H1 (cell line): ENCODE measurements at places on chromosomes 6 and 20. TPM values are rescaled to one million over a fixed set of nuclear protein-coding genes. Genes with fewer than 3 reads are reported as not detected.

The SLX4IP gene
- 8.7 and 9.4 TPM in 2 replicates for total RNA-seq

The ATP9A gene
- 6.4 and 7.7 TPM in 2 replicates for total RNA-seq

The NKX2-2 gene
- total RNA-seq, result not detected in 2 replicates

The MYO6 gene
- 18.2 and 21.9 TPM in 2 replicates for total RNA-seq

The PCSK2 gene
- 1.9 and 2.1 TPM in 2 replicates for total RNA-seq

The SCRT2 gene
- 0.27 and 0.34 TPM in 2 replicates for total RNA-seq

The OTOR gene
- total RNA-seq, result not detected in 2 replicates

The LCA5 gene
- 3.6 TPM in 2 replicates for total RNA-seq

The FAXC gene
- total RNA-seq, result 25.6 and 29.8 TPM in 2 replicates

- DNase-seq, result no peak
These were observed 948.0 kb upstream of the EPHA7 start for GRCh38 chr6:94367316-94367715.

GRCh38 chr20:90651-91050 lies 3.2 kb downstream of the DEFB125 start:
- DNase-seq, result no peak

- no peak for DNase-seq
These were observed 80.3 kb downstream of the GJA1 start for GRCh38 chr6:121515630-121516265.

- DNase-seq, result no peak
These were observed 37.7 kb downstream of the HECA start for GRCh38 chr6:139172567-139172966.

DNA sequence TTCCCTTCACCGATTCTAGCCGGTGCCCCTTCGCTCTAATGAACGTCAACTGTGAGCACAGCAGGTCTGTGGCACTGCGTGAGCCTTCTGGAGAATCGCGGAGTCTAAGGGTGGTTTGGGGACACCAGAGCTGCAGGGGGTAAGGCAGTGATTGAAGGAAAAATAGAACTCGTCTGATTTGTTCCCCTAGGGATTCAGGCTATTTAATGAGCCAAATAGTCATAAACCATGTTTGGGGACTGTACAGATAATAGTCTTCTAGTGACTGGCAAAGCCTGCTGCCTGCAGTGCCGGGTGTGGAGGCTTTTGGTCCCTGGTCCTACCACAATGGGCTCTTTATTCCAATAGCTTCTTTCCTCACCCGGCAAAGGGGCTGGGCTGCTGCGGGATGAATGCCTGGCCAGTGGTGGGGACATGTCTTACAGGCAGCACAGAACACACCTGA lies 11.1 kb upstream of the NTSR1 start:
- DNase-seq, result no peak

DNA sequence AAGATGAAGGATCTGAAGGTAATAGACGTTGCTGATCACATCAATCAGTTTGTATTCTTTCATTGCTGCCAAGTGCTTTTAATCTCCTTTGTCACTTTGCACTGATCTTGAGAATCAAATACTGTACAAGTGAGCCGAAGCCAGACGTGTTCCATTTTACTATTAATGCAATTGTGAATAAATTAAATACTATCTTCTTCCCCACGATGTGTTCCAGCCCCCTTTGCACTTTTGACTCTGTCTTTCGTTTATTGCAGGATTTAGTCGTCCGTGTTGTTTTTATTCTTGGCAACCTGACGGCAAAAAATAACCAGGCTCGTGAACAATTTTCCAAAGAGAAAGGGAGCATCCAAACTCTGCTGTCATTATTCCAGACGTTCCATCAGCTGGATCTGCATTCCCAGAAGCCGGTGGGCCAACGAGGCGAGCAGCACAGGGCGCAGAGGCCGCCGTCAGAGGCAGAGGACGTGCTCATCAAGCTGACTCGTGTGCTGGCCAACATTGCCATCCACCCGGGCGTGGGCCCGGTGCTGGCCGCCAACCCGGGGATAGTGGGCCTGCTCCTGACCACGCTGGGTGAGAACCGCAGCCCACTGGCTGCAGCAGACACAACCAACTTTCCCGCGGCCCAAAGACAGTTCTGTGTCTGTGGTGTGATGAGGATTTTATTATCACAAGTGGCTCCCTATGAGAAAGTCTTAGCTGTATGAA lies 104.7 kb downstream of the ARMC2 start:
- no peak for DNase-seq

GRCh38 chr6:150541576-150541975 lies 58.1 kb upstream of the PLEKHG1 start:
- DNase-seq, result no peak

DNA sequence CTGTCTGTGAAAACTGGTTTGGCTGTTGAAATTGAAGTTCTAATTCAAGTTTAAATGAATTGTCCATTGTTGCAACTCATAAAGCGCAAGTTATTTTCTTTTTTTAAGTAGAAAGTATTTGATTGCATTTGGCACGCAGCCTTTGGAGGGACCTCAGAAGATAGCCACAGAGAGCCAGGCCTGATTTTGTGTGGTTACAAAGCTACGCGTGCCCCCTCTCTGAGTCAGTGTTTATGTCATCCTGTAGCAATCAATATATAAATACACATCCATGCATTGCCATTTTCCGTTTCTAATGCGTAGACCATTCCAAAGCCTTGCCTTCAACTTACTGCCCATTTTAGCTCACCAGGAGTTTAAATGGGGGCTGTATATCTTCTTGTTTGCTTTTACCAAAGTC lies 173.2 kb downstream of the TMEM242 start:
- DNase-seq, result no peak

- no peak for DNase-seq
These were observed 95.7 kb downstream of the SMLR1 start for GRCh38 chr6:130922922-130923321.

- DNase-seq, result no peak
These were observed 558 bp upstream of the CCDC167 start for GRCh38 chr6:37500294-37500608.

GRCh38 chr20:51697096-51697826 lies 70.9 kb downstream of the ATP9A start:
- DNase-seq, result no peak

GRCh38 chr6:21109391-21110178 lies 484.0 kb upstream of the SOX4 start:
- DNase-seq, result no peak

- no peak for DNase-seq
These were observed 1.8 kb downstream of the WDR46 start for GRCh38 chr6:33286946-33287914.

- DNase-seq, result no peak
These were observed 1.2 kb downstream of the CPXM1 start for GRCh38 chr20:2799271-2799670.

DNA sequence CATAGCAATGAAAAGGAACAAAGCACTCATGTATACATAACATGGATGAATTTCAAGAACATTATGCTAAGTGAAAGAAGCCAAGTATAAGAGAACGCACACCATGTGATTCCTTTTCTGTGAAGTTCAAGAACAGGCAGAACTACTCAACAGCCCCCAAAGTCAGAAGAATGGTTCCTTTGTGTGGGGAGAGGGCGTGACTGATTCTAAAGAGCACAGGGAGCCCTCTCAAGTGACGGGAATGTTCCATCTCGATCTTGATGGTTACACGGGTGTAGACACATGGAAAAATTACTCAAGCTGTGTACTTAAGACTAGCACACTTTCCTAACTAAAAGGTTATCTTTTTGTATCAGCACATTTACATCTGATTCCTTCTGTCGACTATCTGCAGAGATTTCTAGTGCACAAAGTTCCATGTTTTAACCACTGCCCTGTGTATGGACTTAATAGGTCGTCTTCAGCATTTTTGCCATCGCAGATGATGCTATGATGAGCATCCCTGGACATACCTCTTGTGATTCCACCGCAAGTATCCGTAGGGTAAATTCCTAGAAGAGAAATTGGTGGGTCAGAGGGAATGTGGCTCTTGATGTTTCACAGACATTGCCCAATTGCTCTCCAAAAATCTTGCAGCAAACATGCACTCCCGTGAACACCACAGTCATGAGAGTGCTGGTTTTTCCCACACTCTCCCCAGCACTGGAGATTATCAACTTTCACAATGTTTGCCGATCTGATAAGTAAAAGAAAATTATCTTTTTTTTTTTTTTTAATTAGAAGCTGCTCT lies 279.3 kb downstream of the BMP7 start:
- DNase-seq, result no peak

GRCh38 chr6:125985979-125986300 lies 400 bp upstream of the TRMT11 start:
- DNase-seq, result no peak

DNA sequence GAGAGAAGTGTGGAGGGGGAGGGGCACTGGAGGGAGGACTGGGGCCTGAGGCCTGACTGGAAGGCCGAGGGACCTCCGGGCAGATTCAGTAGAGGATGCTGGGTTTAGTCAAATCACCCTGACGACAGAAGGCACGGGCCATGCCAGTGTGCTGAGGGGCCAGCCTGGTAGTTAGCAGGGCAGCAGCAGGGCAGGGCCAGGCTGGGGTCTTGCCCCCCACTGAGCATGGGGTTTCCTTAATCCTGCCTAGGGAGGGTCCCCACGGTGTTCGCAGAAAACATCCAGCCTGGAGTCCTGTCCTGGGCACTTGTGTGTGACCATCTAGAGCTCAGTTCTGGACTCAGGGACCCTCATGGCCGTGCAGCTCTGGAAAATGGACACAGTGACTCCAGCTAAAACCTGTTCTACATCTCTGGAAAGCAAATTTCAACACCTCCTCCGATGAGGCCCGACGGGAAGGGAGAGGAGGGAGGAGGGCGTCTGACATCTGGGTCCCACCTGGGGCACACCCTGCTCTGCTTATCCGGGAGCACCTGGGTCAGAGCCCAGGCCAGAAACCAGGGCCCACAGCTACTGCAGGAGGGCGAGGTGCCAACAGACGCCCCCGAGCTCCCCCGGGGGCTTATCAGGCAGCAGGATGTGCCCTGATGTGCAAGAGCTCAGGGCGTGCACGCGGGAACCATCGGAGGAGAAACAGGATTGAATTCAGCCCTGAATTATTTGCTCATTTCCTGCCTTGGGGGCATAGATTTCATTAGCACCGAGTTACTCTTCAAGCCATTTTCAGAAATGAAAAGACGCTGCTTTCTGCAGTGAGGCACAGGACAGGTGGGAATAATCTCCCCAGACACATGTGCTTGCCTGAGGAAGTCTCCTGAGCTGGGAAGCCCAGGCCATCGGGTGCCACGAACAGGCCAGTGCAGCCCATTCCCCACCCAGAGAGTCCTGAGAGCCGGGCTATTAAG lies 78.0 kb upstream of the MPC1 start:
- no peak for DNase-seq

DNA sequence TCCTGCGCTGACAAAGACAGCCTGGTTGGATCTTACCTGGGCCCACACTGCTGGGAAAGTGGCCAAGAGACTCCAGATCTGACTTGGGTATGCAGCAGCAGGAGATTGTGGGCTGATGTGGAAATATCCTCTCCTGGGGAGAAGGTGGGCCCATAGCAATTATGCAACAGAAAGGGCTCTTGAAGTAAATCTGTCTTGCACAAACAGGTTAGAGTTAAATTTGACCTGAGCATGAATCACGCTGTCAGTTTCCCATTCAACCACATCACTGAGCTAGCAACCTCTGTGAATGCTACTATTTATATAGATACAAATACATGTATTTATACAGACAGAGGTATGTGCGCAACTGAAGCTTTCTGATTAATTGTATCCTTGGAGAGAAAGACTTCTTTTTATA lies 28.3 kb upstream of the PDYN start:
- no peak for DNase-seq

DNA sequence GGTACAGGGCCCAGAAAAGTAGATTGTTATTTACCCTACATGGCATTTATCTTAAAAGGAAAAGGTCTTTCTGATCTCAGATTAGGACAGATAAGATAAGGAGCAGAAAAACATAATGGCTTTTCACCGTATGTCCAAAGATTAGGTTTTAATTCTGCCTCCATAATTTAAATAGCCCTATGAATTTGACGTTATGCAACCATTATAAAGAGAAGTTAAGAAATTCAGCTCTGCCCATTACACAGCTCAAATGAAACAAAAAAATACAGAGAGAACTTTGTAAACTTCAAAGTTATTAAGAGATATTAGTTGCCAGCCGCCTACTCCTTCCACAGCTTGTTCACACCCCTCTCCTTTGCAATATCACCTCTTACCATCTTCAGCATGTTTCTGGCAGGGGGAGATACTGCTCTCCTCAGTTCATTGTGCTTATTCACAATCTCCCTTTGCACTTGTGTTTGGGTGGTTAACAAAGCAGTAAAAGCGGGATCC lies 8.1 kb downstream of the CRISP3 start:
- DNase-seq, result no peak

DNA sequence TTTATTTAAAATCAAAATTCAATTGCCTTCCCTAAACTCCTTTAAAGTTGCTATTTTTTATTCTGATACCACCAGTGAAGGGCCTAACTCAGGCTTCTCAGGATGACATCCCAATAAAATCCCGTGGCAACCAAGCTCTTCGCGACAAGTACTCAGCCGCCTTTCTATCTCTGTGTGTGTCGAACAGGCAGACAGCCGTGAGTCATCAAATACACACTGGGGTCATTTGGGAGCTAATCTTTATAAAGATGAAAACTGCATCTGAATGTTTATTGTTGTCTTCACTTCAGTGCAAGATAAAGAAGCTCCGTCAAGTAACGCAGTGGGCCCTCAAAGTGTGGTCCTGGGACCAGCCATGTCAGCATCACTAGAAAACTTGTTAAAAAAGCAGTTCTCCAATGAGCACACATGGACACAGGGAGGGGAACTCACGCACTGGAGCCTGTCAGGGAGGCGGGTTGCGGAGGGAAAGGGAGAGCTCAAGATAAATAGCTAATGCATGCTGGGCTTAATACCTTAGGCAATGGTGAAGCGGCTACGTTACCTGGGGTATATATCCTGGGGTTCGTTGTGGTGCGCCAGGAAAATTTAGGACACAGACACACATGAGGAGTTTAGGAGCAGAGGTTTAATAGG lies 119.3 kb downstream of the RNF144B start:
- no peak for DNase-seq

DNA sequence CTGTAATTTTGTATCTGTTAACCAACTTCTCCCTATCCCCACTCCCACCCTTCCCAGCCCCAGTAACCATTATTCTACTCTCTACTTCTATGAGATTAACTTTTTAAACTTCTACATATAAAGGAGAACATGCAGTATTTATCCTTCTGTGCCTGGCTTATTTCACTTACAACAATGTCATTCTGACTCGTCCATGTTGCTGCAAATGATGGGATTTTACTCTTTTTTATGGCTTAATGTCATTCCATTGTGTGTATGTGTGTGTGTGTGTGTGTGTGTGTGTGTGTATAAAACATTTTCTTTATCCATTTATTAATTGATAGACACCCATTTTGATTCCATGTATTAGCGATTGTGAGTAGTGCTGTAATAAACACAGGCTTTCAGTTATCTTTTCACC lies 76.1 kb downstream of the COL19A1 start:
- no peak for DNase-seq

DNA sequence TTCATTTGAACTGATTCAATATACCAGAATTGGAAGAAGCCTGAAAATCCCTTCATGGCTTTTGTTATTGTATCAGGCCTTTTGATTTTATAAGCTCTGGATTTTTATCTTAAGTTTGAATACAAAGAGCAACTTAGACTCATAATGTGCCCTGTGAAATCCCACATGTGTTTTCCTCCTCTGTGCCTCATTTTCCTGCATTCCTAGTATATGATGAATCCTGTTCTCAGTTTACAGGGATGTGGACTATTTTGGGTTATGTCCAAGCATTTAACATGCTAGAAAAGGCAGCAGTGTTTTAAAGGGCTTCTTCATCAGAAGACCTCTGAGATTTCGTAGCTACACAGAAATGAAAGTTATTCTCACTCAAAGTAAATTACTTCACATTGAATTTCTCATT lies 455.0 kb downstream of the RFPL4B start:
- DNase-seq, result no peak
